ENCODE measurements at places on chromosomes 2 and 18. TPM values are rescaled to one million over a fixed set of nuclear protein-coding genes. Genes with fewer than 3 reads are reported as not detected.

Gene SH2D6
- total RNA-seq, result 0.53 TPM

Gene REL
- total RNA-seq, result 25.1 TPM

Gene PRKAG3
- not detected for total RNA-seq

Gene TFPI
- 1.5 TPM for total RNA-seq

Gene SPP2
- not detected for total RNA-seq

Gene CFC1B
- not detected for total RNA-seq

Gene AGAP1
- total RNA-seq, result 5.2 TPM

Gene CHPF
- total RNA-seq, result 10.8 TPM

Gene PRADC1
- total RNA-seq, result 9.9 TPM

- H3K36me3 ChIP-seq, result no peaks in the 10 kb centered on the region
- H3K4me3 ChIP-seq, result no peak overlapping the region
- H3K27ac ChIP-seq, result no peak overlapping the region
- H3K27me3 ChIP-seq, result no peaks in the 10 kb centered on the region
Observed at GRCh38 chr2:113979191-113980128, 89.6 kb downstream of the ACTR3 start.

- H3K4me1 ChIP-seq, result no peaks in the 10 kb centered on the region
- H3K27me3 ChIP-seq, result no peaks in the 10 kb centered on the region
Observed at GRCh38 chr18:11980163-11980493, 1.2 kb upstream of the IMPA2 start.

- H3K4me3 ChIP-seq, result no peak overlapping the region
- no peaks in the 10 kb centered on the region for H3K4me1 ChIP-seq
- DNase-seq, result no peak
- H3K36me3 ChIP-seq, result no peaks in the 10 kb centered on the region
- peaks cover 53% of the 10 kb centered on the region for H3K27me3 ChIP-seq
Observed at GRCh38 chr2:44962176-44962695, 20.7 kb downstream of the SIX3 start.

DNA sequence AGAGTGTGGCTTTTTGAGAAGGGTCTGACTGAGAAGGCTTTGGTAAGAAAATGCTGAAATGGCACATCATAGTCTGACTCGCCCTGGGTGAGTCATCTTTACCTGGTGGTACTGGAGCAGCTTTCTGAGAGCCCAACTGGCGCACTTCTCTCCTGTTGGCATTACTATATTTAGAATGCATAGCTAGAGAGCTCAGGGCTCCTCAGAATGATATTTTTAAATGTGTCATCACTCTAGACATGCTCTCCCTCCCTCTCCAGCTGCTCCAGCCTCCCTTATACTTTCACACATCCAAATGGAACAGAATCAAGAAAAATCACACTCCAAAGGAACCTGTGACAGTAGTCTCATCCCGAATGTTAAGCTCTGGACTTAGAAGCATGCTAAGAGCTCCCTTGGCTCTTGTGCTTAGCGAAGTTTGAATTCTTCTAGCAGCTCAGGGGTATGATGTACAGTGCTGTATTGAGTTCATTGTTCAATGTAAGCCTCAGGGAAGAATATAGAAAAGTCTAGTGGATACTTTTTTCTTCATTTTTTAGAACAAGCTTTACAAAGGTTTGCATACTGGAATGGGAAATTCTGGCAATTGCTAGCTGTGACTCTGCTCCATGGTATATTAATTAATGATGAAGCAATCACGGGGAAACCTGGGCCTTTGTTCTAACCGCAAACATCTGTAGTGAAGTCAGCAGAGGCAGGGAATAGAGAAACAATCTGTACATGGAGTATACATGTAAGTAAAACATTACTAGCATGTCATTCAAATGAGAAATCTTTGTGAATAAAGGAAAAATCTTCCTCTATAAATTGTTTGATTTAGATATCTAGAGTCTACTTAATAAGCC, 751.2 kb upstream of the NRXN1 start:
- no peaks in the 10 kb centered on the region for H3K27me3 ChIP-seq
- no peak overlapping the region for H3K27ac ChIP-seq
- no peaks in the 10 kb centered on the region for H3K4me1 ChIP-seq

GRCh38 chr2:32534831-32535230, 93.0 kb upstream of the TTC27 start:
- H3K27me3 ChIP-seq, result no peaks in the 10 kb centered on the region
- no peak overlapping the region for H3K27ac ChIP-seq
- H3K4me1 ChIP-seq, result no peaks in the 10 kb centered on the region
- DNase-seq, result no peak

- H3K36me3 ChIP-seq, result no peaks in the 10 kb centered on the region
- no peaks in the 10 kb centered on the region for H3K27me3 ChIP-seq
- H3K4me3 ChIP-seq, result no peak overlapping the region
Observed at GRCh38 chr18:68147728-68148127, 567.2 kb downstream of the TMX3 start.

DNA sequence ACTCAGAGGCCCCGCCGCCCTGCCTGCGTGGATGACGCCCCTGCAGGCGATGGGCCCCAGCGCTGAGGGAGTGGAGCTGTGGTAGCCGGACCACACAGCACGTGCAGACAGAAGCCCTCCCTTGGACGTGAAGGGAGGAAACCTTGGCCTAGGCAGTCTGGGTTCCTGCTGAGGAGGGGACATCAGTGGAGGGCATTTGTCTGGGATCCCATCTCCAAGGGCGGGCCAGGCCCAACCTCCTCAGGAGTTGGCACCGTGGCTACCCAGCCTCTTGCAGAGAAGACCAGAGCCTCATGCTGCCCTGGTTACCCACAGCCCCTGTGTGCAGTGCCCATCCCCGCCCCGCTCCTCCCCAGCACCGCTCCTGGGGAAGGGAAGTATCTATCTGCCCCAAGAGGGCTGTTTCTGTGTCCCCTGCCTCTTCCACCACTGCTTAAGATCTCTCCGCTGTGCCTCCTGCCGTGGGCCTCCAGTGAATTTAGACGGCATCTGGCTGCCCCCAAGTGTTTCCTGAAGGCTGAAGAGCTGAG, 241.8 kb downstream of the KLHL29 start:
- no peak overlapping the region for H3K4me3 ChIP-seq
- no peak for DNase-seq
- no peak overlapping the region for H3K27ac ChIP-seq
- peaks cover 2% of the 10 kb centered on the region for H3K27me3 ChIP-seq
- no peaks in the 10 kb centered on the region for H3K36me3 ChIP-seq

GRCh38 chr2:190881084-190881597, 520 bp downstream of the GLS start:
- peaks cover 28% of the 10 kb centered on the region for H3K4me1 ChIP-seq
- no peak for DNase-seq
- peak overlapping the region; percentile 76 for H3K4me3 ChIP-seq
- peak overlapping the region; percentile 93 for H3K27ac ChIP-seq

DNA sequence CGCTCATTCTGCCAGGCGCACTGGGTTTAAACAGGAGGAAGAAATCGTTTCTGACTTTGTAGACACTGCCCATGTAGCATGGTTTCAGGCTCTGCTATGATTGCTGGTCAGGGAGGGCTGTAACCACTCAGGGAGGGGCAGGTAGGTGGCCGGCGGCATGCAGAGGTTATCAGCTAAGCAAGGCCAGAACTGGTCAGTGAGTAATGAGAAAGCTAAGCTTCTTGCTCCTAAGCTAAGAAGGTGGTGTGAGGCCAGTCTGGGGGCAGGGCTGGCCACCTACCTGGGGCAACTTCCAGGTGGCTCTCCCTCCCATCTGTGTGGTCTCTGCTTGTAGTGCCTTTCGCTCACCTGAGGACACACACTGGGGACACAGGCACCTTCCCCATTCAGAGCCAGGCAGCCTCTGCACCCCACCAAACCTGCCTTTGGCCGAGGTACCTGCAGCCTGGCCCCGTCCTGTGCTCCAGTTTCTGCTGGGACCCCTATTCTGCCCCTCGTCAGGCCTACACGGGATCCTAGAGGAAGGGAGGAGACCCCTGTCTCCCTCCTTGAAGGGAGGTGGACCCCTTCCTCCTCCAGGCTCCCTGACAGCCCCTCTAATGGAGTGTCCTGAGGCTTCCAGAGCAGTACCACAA, 195.9 kb downstream of the SEPTIN10 start:
- no peaks in the 10 kb centered on the region for H3K36me3 ChIP-seq
- H3K4me3 ChIP-seq, result no peak overlapping the region
- H3K27me3 ChIP-seq, result peaks cover 3% of the 10 kb centered on the region
- H3K27ac ChIP-seq, result no peak overlapping the region

GRCh38 chr2:39920307-39920801, 141.3 kb upstream of the THUMPD2 start:
- peaks cover 5% of the 10 kb centered on the region for H3K4me1 ChIP-seq
- no peaks in the 10 kb centered on the region for H3K27me3 ChIP-seq
- DNase-seq, result no peak
- H3K27ac ChIP-seq, result no peak overlapping the region
- no peaks in the 10 kb centered on the region for H3K36me3 ChIP-seq

DNA sequence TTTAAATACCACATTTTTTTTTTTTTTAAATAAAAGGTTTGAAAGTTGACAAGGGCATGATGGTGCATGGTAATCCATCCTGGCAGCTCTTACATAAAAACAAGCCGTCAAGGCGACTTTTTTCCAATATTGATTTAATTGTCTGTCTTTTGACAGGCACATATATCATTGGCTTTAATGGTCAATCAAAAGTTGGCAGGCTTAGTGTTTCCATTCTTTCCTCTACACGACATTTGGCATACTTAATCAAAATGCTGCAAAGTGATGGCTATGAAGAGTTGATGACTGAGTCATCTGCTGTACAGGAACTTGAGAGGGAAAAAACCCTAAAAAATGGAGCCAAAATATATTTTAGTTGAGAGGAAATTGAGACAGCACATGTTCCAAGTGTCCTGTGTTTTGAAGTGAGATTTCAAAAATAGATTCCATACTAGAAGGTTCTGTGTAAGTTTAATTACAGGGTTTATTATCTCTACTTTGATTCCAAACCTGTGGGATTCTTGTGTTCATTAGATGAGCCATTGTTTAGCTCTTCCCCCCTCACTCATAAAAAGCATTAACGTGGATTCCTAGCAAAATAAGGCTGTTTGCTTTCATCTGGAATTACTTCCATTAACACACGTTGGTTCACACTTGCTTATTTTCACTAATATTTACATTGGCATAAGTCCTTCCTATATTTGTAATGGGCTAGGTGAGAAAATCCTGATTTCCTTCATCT, 3.2 kb downstream of the TSHZ1 start:
- no peaks in the 10 kb centered on the region for H3K27me3 ChIP-seq
- no peak for DNase-seq
- H3K27ac ChIP-seq, result no peak overlapping the region
- H3K4me3 ChIP-seq, result no peak overlapping the region

DNA sequence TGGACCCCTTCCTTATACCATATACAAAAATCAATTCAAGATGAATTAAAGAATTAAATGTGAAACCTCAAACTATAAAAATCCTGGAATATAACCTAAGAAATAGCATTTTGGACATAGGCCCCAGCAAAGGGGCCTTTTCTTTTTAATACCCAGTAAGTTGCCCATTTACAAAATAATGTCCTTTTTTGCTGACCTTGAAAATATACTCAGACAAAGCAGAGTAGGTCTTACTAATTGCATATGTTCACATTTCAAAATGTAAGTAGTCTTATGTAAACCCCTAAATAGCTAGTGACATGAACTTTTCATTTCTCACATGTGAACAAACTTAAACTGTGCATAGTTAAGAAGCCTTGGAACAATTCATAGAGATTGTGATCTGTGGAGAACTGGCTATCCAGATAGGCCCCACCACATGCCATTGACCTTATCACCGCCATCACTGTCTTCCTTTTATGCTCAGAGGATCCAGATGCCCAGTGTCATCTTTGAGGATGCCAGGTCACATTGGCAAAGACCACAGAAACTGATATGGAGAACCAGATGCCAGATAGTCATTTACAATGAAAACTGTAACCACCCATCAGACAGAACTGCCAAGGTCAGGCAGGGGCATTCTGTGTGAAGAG, 282.4 kb upstream of the RAB12 start:
- H3K27ac ChIP-seq, result no peak overlapping the region
- H3K4me1 ChIP-seq, result no peaks in the 10 kb centered on the region
- no peaks in the 10 kb centered on the region for H3K27me3 ChIP-seq

GRCh38 chr18:11533942-11534496, 75.4 kb upstream of the SLC35G4 start:
- no peak overlapping the region for H3K27ac ChIP-seq
- H3K4me1 ChIP-seq, result no peaks in the 10 kb centered on the region
- peaks cover 4% of the 10 kb centered on the region for H3K27me3 ChIP-seq
- H3K36me3 ChIP-seq, result no peaks in the 10 kb centered on the region
- H3K4me3 ChIP-seq, result no peak overlapping the region

- DNase-seq, result no peak
- H3K36me3 ChIP-seq, result no peaks in the 10 kb centered on the region
- H3K27ac ChIP-seq, result peak overlapping the region; percentile 27
- no peak overlapping the region for H3K4me3 ChIP-seq
- no peaks in the 10 kb centered on the region for H3K4me1 ChIP-seq
Observed at GRCh38 chr2:8076448-8077342, 605.2 kb upstream of the ID2 start.

GRCh38 chr2:241598487-241598886, 38.5 kb downstream of the THAP4 start:
- DNase-seq, result no peak
- no peak overlapping the region for H3K27ac ChIP-seq

DNA sequence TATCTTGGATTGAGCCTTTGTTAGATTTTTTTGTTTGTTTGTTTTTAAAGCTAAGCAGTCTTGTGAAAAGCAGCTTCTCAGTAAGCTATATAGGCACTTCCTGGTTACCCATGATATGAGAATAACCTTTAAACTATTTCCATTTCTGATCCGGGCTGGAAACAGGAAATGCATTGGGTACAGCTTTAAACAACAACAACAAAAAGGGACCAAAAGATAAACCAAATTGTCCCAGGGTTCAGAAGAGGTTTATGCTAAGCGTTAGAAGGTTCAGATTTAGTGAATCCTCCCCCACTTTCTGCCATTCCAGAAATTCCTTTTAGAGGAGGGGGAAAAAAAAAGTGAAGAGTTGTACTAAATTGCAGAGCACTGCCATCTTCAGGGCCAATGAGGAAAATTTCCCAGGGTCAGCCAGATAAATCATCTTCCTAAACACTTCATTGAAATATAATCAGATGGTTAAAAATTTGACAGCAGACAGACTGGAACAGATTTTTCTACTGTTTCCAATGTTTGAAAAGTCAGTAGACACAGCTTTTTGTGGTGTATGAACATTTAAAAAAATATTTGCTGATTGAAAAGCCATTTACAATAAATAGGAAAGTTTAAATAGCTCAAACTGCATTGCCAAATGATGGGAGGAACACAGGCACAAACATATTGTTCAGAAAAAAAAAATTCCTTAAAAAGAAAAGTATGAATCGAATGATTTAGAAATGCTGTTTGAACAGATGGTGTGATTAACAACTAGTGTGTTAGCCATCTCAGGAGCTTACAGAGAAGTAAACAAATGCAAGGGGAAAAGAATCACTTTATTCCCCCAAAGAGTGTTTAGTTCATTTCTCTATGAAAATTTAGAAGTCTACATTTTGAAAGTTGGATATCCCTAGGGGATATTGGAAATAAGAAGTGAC, 189.9 kb upstream of the TANK start:
- no peaks in the 10 kb centered on the region for H3K27me3 ChIP-seq
- no peak overlapping the region for H3K27ac ChIP-seq
- no peak overlapping the region for H3K4me3 ChIP-seq
- DNase-seq, result no peak
- H3K4me1 ChIP-seq, result no peaks in the 10 kb centered on the region

- H3K36me3 ChIP-seq, result no peaks in the 10 kb centered on the region
- no peak for DNase-seq
- H3K4me1 ChIP-seq, result no peaks in the 10 kb centered on the region
Observed at GRCh38 chr2:169222665-169223064, 139.7 kb downstream of the LRP2 start.

- DNase-seq, result no peak
- peaks cover 22% of the 10 kb centered on the region for H3K4me1 ChIP-seq
- peaks cover 16% of the 10 kb centered on the region for H3K36me3 ChIP-seq
Observed at GRCh38 chr2:48448274-48449061, 81.5 kb upstream of the STON1 start.

GRCh38 chr2:235283246-235283645, 210.6 kb upstream of the AGAP1 start:
- H3K27me3 ChIP-seq, result no peaks in the 10 kb centered on the region
- H3K4me1 ChIP-seq, result no peaks in the 10 kb centered on the region
- no peaks in the 10 kb centered on the region for H3K36me3 ChIP-seq
- no peak overlapping the region for H3K27ac ChIP-seq
- DNase-seq, result no peak

Data from T-cell (primary cell).